Stimulated activated CD4-positive, alpha-beta T cell treated with anti-CD3 and anti-CD28 coated beads, Interleukin-2, amount 100 ng/mL, for 4 hours (primary cell): ENCODE measurements at places on chromosomes 7 and 10.

GRCh38 chr10:32308027-32308603 lies 38.8 kb downstream of the EPC1 start:
- DNase-seq = no peak

DNA sequence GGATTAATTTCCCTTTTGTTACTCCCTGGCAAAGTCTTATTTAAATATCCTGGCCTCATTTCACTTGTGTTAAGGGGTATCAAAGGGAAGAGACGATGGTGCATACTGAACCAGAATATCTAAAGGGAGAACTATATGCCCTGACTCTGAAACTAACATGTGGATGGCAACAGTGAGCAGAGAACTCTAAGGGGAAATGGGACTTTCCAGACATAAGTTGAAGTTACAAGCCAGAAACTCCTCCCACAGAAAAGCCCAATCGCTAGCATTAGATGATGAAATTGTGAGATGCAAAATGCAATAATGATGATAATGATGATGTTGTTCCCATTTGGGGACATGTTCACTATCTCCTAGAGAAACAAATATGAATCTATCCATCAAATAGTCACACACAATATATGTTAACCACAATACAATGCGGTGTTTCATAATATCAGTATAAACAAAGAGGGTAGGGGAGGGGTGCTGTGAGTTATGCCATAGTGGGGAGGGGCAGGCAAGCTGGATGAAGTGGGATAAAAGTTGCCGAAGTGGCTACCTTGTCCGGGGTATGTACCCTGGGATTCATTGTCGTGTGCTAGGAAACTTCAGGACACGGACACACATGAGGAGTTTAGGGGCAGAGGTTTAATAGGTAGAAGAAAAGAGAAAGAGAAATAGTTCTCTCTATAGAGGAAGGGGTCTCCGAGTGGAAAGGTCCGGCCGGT lies 37.1 kb downstream of the TMEM229A start:
- no peak for DNase-seq

DNA sequence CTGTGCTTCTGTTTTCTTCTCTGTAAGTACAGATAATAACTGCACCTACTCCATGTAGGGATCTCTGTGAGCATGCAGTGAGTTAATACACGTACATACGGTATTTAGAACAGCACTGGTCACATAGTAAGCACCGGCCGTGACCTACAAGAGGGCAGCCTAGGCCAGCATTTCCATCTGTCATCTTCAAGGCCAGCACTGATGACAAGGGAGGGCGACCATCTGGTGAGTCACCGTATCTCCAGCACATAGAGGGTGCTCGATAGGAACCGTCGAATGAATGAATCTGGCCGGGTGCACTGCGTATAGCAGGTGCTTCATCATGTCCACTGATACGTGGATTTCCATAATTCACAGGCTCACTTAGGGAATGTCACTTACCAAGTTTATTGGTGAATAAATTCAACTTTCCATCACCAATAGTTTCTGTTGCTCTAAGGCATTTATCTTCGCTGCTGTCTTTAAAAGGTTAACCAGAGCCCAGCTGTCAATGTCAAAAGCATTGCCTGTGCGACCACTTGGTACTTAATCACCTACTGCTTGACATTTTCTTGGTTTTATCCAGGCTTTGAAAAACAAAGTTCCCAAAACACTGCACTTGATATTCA lies 8.3 kb downstream of the NOD1 start:
- no peak for DNase-seq

- no peak for DNase-seq
Observed at GRCh38 chr10:75910032-75910431, 478.6 kb downstream of the LRMDA start.

DNA sequence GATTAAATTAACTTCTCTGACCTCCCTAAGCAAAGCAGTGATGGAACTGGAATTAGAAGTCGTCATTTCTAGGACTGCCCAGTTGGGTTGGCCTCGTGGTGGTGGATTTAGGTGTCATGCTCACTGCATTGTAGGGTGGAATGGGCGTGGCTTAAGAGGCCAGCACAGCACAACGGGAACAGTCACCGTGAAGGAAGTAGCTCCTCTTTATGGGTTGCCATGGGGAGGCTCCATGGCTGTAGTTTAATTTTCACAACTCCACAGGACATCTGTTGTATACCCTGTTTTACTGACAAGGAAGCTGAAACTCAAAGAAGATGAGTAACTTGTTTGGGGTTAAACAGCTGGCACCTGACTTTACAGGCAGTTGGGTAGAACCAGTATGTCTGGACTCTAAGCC lies 208.3 kb downstream of the CELF2 start:
- peak; percentile 48 for DNase-seq

- DNase-seq = no peak
Observed at GRCh38 chr7:66751945-66752344, 11.4 kb downstream of the RABGEF1 start.

- no peak for DNase-seq
Observed at GRCh38 chr7:138864667-138865066, 66.7 kb upstream of the ATP6V0A4 start.

DNA sequence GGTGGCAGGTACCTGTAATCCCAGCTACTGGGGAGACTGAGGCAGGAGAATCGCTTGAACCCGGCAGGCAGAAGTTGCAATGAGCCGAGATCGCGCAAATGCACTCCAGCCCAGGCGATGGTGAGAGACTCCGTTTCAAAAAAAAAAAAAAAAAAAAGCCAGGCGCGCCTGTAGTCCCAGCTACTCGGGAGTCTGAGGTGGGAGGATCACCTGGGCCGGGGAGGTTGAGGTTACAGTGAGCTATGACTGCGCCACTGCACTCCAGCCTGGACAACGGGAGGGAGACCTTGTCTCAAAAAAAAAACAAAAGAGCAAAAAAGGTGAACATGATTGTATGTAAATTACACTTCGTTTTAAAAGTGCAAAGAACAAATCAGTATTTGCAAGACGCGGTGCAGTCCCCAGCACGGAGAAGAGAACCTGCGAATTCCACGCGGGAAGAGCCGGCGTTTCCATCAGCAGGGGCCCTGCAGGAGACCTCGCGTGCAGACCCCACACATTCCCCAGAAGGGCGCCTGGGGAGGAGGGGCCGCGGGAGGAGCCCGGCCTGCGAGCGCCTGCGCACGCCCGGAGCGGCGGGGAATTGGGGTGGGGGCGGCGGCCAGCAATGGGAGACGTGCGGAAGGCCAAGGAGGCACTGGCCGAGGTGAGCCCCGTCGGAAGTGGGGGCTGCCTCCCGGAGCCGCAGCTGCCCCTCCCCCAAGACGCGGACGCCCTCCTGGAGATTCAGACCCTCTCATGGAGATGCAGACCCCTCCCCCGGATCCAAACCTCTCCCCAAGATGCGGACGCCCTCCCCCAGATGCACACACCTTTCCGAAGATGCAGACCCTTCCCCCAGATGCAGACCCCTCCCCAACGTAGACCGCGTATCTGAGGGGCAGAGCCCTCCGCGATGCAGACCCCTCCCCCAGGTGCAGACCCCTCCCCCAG lies 16.7 kb upstream of the SUN1 start:
- DNase-seq = no peak

DNA sequence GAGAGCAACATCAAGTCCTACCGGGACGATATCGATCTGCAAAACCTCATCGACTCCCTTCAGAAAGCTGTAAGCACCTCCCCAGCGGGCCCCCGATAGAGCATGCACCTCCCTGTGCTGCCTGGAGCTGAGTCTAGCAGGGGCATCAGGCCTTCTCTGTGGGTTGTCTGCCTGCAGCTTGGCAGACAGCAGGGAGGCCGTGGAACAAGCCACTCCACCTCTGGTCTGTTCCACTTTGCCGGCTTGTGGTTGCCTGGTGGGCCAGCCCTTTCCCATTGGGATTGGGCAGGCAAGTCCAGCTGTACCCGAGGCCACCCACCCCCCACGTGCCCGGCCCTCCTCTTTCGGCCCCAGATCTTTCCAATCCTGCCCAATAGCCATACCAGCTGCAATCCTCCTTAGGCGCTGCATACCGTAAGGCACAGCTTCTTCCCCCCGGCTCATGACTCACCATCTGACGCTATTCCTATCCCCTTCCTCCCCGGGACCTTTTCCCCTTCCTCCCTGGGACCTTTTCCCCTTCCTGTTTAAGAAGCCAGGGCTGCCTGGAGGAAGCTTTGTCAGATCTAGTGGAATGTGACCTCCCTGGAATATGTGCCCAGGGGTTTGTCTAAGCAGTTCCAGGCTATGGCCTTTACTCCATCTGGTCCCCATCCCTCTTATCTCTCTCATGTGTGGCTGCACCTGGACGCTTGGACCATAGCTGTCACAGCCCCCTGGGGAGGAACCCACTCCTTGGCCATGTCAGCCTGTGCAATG lies 28.1 kb upstream of the SH2D4B start:
- DNase-seq = no peak

DNA sequence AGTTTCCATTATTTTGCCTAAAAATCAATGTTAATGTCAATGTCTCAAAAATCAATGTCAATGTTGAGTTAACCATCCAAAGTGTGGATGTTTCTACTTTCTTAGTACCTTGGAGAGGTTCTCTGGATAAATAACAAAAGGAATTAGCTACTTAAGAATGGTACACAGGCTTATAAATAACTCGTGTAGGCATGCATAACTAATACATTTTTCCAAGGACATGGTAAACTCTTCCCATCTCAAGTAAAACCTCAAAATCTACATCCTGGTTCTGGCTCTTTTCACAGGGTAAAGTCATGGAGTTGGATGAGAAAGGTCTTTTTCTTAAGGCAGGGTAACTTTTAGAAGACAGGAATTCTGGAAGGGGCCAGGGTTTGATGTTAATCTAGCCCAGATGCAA lies 59.9 kb downstream of the CAV1 start:
- no peak for DNase-seq

DNA sequence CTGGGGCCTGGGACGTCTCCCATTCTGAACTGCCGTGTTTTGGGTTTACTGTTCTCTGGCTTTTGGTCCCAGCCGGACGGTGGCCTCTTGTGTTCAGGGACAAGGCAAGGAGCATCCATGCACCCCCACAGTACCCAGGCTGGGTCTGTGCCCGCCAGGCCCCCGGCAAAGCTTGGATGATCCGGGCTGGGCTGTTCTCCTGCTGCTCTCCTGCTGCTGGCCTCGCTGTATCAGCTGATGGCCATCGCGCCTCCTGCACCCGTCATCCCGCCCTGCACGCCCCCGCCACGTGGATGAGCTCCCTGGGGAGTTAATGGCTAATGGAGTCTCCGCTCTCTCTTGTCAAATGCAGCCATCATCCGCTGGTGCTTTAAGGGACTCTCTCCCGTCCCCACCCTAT lies 14.9 kb upstream of the PSMG3 start:
- DNase-seq = no peak

- DNase-seq = no peak
Observed at GRCh38 chr7:99755085-99755484, 20.1 kb upstream of the CYP3A7 start.

DNA sequence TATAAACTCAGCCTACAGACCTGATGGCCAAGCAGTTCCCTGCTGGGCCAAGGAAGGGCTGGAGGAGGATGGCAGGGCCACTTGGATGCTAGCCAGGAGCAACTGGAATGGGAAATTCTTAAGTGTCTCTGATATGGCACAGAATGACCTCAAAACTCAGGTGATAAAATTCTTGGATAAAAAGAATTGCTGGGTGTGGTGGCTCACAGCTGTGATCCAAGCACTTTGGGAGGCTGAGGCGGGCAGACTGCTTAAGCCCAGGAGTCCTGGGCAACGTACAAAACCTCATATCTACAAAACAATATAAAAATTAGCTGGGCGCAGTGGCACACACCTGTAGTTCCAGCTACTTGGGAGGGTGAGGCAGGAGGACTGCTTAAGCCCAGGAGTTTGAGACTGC lies 14.0 kb upstream of the PKD1L1 start:
- DNase-seq = no peak

GRCh38 chr10:60289800-60290199 lies 99.9 kb downstream of the ANK3 start:
- DNase-seq = no peak

DNA sequence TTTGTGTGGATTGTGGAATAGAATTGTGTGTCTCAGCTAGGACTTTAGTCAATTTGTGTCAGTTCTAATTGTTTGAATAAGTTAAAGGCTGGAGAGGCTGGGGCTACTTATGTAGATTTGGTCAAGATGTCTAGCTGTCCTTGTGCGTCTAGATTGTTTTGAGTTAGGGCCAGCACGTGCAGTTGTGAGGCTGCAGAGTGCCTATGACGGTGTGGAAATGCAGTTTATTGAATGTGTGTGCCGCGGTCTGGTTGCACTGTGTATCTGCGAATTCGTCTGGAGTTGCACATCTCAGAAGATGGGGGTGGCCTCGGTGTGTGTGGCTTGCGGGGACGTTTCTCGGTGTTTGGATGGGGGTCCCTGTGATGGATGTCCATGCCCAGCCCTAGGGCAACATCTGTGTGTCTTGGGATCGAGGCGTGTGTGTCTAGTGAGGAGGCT lies 10.2 kb downstream of the EMX2 start:
- no peak for DNase-seq

DNA sequence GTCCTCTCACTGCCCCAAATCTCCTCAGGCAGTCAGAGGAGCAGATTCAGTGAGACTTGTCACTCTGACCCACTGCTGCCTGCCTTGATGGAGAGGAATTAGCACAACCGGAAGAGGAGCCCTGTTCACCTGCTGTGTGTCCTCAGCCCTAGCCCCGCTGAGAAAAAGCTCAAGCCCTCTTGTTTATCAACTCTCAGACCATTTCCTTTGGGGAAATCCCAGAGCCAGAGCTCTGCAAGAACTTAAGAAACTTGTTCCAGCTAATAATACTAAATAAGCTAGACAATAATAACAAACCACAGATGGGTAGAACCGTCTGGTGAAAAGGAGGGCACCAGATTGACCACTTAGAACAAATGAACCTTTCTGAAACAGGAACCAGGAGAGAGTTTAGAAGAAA lies 37.7 kb upstream of the ITGB1 start:
- DNase-seq = no peak

- DNase-seq = no peak
Observed at GRCh38 chr10:60704471-60704870, 73.8 kb upstream of the CDK1 start.

DNA sequence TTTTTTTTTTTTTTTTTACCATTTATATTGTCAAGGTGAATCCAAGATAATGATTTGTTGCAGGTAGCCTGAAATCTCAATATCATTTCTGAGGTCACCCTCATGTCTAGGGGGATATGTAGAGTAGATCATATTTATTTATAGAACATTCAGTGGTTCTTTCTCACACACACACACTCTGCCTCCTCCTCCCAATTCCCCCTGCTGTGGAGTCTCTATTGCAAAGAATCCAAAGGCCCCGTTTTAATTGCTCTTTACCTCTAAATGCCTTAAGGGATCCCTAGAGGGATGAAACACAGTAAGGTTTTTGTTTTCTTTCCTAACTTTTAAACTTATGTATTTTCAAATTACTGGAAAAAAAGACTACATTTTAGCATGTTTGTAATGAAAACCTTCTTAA lies 170.0 kb downstream of the PRKG1 start:
- no peak for DNase-seq
